Esophagus squamous epithelium (tissue), 5 donors: ENCODE measurements at places on chromosomes 2 and 18.

DNA sequence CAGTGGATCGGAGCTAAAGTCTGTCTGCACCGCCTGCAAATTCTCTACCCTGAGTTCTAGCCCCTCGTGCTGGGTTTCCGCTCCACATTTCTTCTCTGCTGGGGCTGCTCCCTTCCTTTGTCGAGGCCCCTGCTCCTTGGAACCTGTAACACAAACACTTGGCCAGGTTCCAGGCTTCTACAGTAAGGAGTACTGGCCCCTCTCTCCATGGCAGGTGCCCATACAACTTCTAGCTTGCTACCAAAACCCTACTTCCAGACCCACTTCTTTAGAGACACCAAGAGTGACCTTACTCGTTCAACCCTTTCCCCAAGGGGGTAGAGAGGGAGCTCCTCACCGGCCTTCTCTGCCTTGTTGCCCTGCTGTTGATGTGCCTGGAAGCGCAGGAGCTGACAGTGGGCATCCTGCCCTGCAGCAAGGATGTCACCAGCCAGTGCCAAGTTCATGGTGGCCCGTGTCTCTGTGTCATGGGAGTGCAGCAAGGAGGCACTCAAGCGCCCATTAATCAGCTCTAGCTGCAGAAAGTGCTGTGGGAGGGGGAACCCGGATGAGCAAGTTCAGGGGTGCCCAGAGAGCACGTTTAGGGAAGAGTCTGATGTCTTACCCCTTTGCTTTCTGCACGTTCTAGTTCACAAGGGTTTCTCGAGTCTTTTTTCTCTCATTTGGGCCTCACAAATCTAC lies 1.1 kb downstream of the PREB start:
- DNase-seq: no peak

DNA sequence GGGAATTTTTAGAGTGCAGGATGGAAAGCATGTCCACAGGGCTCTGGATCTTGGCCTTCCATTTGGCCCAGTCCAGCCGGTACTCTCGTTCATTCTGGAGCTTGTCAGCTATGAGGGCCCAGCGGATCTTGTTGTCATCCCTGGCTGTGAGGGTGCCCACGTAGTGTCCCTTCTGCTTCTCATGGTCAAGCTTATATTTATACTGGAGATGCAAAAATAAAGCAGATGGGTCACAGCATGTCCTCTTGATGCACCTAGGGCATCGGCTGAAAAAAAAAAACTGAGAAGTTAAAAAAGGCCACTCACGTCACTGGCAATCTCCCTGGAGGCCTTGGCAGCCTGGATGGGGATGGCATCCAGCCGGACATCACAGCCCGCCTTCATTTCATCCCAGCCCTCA lies 160.5 kb downstream of the RIF1 start:
- no peak for DNase-seq

GRCh38 chr2:182064019-182064778 lies 78.5 kb downstream of the PPP1R1C start:
- no peak for DNase-seq

DNA sequence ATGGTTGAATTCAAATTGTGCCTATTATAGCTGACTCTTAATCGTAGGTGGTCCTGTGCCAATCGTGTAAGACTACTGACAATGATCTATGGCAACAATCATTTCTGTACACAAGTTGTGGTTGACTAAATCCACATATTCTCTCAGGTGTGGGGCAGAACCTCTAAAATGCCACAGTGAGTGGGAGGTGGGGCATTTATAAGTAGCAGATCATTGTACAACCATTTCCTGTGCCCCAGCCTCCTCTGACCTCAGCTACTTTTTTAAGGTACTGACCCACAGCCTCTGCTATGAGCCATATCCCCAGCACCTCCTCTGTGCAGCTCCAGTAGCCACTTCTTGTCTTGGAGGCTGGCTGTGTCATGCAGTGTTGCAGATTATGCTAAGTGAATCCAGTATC lies 48.6 kb upstream of the RAPH1 start:
- no peak for DNase-seq

- DNase-seq: no peak
These were observed 2.7 kb upstream of the CCBE1 start for GRCh38 chr18:59699750-59700534.

DNA sequence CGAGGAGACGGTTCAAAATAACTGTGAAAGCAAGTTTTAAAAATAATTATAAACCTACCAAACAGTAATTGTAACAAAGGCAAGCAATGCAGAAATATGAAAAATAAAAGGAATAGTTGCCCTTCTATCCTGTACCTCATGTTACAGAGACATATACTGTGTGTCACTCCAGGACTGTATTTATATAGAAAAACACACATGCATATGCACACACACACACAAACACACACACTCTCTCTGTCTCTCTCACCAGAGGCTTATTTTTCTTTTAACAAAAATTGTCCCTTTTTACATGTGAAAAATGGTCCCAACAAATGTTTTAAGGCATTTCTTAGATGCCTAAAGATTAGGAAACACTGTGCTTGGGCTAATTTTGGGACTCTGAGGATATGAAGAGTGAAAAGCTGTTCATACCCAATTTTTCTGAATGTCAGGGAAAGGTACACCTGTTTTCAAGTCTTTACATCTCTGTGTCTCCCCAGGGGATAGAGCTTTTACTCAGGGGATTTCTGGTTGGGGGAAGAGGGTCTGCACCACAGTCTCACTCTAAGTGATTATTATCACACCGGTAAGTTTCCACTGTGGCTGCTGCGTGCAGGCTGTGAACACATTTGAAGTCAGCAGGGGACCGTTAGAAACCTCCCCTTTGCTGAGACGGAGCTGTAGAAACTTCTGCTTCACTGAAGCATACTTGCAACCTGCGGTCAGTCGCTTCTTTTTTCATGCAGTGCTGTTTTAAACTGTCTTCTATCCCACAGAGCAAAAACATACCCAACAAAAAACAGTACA lies 51.4 kb upstream of the SPAG16 start:
- DNase-seq: no peak

DNA sequence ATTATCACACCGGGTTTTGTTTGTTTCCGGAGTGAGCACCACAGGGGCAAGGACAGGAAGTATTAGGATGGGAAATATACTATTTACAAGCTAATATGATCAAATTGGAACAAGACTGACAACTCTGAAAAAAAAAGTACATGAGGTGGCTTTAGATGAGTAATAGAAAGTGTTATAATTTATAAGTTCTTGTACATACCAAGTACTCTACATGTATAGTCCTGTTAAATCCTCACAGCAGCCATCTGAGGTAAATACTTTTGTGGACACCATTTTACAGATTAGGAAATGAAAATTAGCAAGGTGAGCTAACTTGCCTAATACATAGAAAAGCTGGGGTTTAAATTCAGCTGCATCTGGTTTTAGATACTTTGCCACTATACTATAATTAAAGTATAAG lies 11.2 kb downstream of the FAP start:
- DNase-seq: no peak

- DNase-seq: no peak
These were observed 725.8 kb downstream of the SATB2 start for GRCh38 chr2:198731842-198732399.

DNA sequence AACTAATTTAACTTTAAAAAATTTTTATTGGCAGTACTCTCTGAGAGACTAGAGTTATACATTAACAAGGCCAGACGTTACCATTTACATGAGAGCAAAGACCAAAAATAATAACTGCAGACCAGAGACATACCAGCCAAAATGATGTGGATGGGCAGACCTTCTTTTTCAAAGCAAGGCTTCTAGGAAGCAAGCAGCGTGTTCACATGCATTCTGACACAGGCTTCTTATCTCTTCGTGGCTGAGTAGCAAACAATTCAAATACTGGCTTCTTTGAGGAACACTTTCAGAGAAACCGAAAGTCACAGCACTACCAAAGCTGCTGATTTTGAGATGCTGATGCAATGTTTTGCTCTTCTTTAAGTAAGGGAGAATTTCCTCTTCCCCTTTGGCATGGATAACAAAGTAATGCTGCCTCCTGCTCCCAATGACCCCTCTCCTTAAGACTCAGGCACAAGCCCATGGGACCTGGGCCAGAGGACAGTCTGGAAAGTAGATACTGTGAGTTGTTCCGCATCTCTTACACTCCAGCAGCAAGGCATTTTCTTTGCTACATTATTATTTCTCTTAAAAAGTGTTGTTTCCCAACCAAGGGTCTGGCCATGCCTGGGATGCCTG lies 181.9 kb downstream of the MREG start:
- no peak for DNase-seq

GRCh38 chr2:207503234-207503633 lies 26.5 kb upstream of the CREB1 start:
- DNase-seq: no peak

GRCh38 chr2:127771756-127772155 lies 39.2 kb downstream of the WDR33 start:
- DNase-seq: no peak
